ENCODE measurements at places on chromosomes 2 and 18.

GRCh38 chr2:207258263-207258991 lies 92.7 kb upstream of the KLF7 start:
- DNase-seq: no peak

DNA sequence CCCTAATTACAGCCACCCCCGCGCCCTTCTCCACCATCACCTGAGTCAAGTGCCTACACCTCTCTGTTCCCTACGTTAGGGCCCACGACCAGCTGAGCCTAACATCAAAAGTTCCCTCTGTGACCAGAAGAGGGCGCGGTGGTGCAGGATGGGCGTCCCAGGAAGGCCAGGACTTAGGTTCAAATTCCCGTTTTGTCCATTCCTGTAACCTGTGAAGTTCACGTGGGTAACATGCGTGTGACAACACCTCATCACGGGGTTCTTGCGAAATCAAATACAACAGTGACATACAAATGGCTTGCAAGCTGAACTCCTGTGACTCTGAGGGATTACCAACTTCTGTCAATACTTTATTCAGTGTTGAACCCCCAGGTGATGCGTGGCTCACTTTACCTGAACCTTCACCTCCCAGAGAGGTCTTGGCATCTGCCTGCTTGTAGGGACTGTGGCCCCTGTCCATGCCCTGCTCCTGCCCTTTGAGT lies 207.9 kb downstream of the ARL4C start:
- no peak for DNase-seq

GRCh38 chr18:49020621-49021021 lies 69.9 kb upstream of the SMAD7 start:
- no peak for DNase-seq

GRCh38 chr2:22628221-22628620 lies 756.8 kb upstream of the KLHL29 start:
- no peak for DNase-seq

- no peak for DNase-seq
These were observed 94.1 kb downstream of the BIN1 start for GRCh38 chr2:127012868-127013267.

DNA sequence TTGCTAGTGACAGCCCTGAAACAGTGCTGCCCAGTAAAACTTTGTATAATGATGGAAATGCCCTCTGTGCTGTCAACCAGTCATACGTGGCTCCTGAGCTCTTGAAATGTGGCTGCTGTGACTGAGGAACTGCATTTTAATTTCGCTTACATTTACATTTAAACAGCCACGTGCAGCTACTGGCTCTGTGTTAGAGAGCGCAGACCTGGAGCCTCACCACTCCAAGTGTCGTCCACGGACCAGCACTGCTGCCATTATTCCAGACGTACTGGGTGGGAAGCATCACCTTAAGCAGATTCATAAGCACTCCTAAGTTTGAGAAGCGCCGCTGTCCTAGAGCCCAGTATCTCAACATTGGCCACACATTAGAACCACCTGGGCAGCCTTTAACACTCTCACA lies 77.0 kb upstream of the MGAT4A start:
- no peak for DNase-seq

Data from stimulated activated CD8-positive, alpha-beta memory T cell treated with anti-CD3 and anti-CD28 coated beads, Interleukin-2, amount 100 ng/mL, for 1 hour (primary cell).